ENCODE measurements at places on chromosomes 16 and 17.

- DNase-seq: peak; percentile 81
These were observed 8.0 kb upstream of the SLC35B1 start for GRCh38 chr17:49715717-49716279.

GRCh38 chr17:70202840-70203239, 33.5 kb downstream of the KCNJ2 start:
- DNase-seq: no peak

GRCh38 chr16:52439171-52439701, 107.7 kb downstream of the TOX3 start:
- DNase-seq: no peak

- DNase-seq: no peak
These were observed 26.0 kb upstream of the IRX6 start for GRCh38 chr16:55297910-55298479.

- no peak for DNase-seq
These were observed 9.4 kb upstream of the KCNJ2 start for GRCh38 chr17:70159980-70160379.

GRCh38 chr16:6374821-6375220, 957.8 kb upstream of the RBFOX1 start:
- no peak for DNase-seq

- peak; percentile 7 for DNase-seq
These were observed 119.4 kb downstream of the OR1D5 start for GRCh38 chr17:2943981-2944380.

DNA sequence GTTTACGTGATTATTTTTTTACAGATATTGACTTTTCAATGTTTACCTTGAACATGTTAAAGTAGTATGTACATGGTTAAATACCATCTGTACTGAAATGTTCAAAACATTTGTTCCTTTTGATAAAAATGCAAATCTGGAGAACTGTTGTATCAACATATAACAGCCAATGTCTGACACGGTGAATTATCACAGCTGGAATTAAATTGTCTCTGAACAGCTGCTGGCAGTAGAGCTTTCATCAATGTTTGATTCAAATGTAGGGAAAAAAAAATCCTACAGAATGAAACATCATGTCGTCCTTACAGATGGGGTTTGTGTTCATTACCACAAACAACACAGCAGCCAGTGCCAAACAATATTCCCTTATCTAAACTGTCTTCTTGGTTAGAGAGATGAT, 79.9 kb downstream of the TOX3 start:
- DNase-seq: no peak
